ENCODE measurements at places on chromosomes 12 and 14.

- peak; percentile 34 for DNase-seq
Observed at GRCh38 chr12:22529281-22530060, 14.9 kb downstream of the C2CD5 start.

- peak; percentile 94 for DNase-seq
Observed at GRCh38 chr12:84912198-84913128, at the start of gene SLC6A15. Gene SLC6A15 (minus strand): TSS chr12:84912799. CDS start chr12:84892120, 20,679 bp downstream.

GRCh38 chr12:75611041-75611440 is 99.6 kb upstream of the KRR1 start:
- DNase-seq, result no peak

DNA sequence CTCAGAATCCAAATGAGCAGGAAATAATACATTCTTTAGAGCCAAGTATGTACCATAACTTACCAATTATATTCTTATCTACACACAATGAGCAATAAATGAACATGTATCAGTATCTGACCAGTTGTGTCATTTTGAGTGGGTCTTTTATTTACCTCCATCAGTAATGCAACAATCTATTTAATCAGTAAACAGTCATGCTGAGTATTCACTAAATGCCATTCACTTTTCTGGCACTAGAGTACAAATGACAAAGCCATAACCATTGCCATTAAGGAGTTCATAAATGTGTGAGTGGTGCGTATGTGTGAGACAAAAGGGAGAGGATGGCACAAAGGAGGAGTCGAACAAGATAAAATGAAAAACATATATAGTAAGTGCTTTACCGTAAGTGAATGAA is 1.5 kb upstream of the STRAP start:
- no peak for DNase-seq

DNA sequence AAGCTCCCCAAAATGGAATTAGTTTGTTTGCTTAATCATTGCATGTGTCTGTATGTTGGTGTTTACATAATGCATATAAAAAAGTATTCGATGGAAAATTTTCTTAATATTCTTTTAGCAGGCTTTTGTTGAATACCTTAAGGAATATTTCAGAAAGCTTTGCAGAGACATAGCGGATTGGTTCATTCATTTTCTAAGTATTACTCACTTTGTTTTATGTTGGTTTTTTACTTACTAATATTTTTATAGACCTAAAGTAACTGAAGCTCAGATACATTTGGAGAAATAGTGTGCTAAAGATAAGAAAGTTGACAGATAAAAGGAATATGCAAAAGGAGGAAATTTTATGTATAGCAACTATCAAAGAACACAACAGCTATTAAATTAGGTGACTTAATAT is 191.0 kb downstream of the ERC1 start:
- no peak for DNase-seq

DNA sequence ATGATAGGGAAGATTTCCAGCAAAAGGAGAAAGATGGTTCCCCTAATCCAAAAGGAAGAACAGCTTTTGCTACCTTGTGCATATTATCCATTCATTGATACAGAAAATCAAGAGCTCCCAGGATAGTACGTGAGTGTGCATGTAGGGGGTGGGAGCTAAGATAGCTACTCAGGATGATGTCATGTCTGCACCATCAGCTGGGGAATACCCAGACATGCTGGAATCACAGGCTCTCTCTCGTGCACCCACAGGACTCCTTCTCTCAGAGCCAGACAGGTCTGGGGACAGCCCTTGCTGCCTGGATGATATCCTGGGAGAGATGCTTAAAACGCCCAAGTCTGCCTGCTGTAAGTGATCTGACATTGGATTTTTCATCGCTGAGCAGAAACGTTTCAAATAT is 38.9 kb downstream of the FOXN3 start:
- no peak for DNase-seq

- no peak for DNase-seq
Observed at GRCh38 chr12:59472273-59472672, 123.6 kb upstream of the SLC16A7 start.

GRCh38 chr12:77033658-77034536 is 31.5 kb downstream of the E2F7 start:
- no peak for DNase-seq

DNA sequence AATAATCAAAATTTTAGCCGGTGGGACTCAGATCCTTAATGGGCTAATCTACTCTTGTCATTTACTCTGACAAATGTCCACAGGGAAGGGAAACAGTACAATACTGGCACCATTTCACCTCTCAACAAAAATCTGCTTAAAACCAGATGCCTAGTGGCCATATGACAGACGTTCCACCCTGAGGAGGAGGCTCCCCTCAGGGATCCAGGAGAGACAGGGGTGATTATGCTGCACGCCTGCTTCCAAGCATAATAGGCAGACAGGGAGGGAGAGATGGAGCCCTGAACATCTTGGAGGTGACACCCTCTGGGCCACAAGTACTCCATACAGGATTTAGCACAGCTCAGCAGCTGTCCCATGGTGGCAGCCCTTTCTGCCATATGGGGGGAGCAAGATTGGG is 24.8 kb upstream of the AKAP6 start:
- DNase-seq, result peak; percentile 82

DNA sequence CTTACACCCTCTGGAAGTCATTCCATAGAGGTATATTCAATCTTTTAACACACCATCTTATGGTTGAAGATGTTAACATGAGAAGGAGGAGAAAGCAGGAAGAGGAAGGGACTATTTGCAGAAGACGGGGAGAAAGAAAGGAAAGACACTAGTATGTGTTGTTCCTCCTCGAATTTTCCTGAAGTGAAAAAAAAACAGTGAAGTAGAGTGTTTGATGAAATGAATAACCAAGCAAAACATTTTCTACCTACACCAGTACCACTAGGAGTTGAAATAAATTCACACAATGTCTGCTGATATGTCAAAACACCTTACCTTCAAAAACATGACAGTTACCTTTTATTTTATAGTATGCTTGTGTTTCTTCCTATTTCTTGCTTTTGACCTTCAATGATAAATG is 1.4 kb upstream of the CNOT2 start:
- no peak for DNase-seq

DNA sequence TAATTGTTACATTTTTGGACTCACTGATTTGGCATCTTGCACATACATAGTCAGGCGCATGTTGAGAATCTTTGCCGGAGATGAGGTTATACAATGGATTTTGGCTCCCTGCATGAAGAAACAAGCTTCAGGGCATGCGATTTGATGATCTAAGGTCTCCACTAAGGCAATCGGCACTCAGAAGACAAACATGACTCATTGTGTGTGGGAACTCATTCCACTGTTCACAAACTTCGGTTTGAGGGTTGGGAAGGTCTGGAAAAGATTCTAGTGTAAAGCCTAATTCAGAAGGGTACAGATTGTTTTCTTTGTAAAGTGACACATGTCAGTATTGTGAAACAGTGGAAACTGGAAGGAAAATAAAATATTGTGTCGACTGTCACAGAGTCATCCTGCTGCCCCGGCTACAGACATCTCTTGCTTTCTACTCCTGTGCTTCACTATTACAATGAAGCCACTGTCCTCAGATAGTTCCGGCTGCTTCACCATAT is 192.6 kb upstream of the HMGA2 start:
- no peak for DNase-seq

- peak; percentile 76 for DNase-seq
Observed at GRCh38 chr12:131950182-131950913, 606 bp downstream of the EP400 start.

DNA sequence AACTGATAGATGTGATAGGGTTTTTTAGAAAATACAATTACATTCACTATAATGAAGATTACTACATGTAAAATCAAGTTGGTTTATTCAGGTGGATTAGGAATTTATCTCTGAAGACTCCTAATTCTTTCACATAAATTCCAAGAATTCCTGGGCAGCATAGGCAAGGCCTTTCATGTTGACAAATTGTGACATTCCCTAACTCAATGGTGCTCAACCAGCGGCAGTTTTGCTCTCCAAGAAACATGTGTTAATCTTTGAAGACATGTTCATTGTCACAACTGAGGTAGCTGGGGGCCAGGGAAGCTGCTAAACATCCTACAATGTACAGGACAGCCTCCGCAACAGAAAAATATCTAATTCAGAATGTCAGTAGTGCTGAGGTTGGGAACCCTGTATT is 46.3 kb downstream of the PTPRQ start:
- DNase-seq, result no peak
